ENCODE measurements at places on chromosomes 4 and X.
A peak's percentile ranks its signal among the peaks of the same experiment; 100 is the strongest.

- DNase-seq: no peak
Observed at GRCh38 chrX:138711399-138712347, at the start of gene FGF13. Gene FGF13 (minus strand): TSS chrX:138711717. CDS start chrX:138711003, 714 bp downstream.

- no peak for DNase-seq
Observed at GRCh38 chrX:139823806-139824205, 109.0 kb downstream of the ATP11C start.

GRCh38 chr4:98544818-98545414, 113.5 kb downstream of the TSPAN5 start:
- DNase-seq: no peak

DNA sequence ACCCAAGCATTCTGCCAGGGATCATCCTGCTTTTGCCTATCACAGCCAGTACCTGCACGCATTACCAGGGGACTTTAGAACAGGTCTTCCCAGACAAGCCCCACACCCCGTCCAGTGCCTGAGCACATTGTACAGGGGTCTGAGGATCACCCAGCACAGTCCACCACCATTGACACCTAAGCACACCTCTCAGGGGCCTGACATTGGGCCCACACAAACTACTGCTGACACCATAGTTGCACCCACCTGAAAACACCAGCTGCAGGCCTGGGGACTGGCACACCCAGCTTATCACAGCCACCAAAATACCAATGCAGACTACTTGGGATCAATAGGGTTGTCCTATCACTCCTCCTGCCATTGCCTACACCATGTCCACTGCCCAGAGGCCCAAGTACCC, 14.7 kb upstream of the NAA11 start:
- no peak for DNase-seq

DNA sequence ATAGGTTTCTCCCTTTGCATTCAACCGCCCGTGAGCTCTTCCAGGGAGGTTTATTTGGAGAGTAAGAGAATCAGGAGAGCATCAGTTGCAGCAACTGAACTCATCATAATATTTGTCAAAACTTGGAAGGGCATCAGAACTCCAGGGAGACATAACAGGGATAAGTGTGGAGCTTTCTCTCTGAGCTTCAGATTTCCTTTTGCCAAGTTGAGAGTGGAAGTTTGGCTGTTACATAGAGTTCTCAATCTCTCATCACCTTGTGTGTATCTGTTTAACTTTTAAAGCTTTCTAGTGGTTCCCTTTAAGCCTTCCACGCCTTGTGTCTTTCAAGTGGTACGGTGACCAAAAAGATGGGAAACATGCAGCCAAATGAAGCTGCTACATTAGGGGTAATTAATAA, 18.8 kb downstream of the BMP3 start:
- no peak for DNase-seq

- DNase-seq: no peak
Observed at GRCh38 chrX:97308171-97308570, 424.5 kb downstream of the RPA4 start.

GRCh38 chrX:120464411-120464810, 4.7 kb downstream of the LAMP2 start:
- DNase-seq: no peak

GRCh38 chr4:101128473-101128872, 218.9 kb downstream of the PPP3CA start:
- no peak for DNase-seq

DNA sequence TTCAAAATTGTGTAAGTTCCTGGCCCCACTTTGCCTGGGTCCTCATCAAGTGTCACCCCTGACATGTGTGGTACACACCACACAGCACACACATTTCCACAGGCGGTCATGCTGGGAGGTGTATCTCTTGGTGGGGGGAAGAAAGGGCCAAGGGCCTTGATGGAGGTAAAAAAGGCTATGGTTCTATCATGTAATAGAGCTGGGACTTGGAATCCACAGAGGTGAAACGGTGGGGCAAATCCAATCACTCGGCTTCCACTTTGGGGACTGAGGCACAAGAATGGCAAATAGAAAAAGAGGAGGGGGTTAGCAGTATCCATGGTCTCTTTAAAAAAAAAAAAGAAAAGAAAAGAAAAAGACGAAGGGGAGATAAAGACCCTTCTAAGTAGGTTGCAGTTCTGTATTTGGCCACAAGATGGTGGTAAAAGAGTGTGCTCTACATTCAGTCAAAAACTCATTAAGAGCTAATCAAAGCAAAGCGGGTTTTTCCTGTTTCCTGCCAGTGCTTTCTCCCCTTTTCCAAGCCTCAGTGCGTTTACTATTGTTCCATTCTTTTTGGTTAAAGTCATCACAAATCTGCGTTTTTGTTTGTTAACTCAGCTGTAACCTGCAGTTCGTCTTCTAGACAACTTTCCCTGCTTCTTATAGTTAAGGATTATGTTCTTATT, 37.0 kb upstream of the ATP6AP2 start:
- DNase-seq: peak; percentile 14

GRCh38 chrX:75303795-75304194, 29.9 kb downstream of the UPRT start:
- DNase-seq: no peak

DNA sequence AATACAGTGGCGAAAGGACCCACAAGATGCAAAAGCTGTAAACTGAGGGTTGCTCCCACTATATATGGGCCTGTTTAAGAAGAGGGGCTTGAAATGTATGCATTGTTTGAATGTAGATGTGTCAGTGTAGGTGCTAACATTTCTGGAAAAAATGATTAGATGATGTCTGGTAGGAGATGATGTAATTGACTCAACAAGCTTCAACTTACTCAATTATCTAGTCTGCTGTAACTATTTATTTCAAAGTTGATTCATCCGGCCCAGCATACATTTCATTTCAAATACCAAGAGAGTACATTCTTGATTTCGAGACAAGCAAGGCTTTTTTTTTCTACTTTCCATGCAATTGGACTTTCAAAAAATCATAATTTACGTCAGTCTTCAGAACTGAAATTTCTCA, 9.3 kb upstream of the ENAM start:
- no peak for DNase-seq

- DNase-seq: no peak
Observed at GRCh38 chr4:153798901-153799693, 10.2 kb upstream of the SFRP2 start.

GRCh38 chr4:69830560-69831269, 29.2 kb downstream of the SULT1E1 start:
- no peak for DNase-seq

- DNase-seq: no peak
Observed at GRCh38 chr4:174273930-174274329, 9.5 kb downstream of the FBXO8 start.

- no peak for DNase-seq
Observed at GRCh38 chr4:154004016-154004415, 215.1 kb upstream of the SFRP2 start.

DNA sequence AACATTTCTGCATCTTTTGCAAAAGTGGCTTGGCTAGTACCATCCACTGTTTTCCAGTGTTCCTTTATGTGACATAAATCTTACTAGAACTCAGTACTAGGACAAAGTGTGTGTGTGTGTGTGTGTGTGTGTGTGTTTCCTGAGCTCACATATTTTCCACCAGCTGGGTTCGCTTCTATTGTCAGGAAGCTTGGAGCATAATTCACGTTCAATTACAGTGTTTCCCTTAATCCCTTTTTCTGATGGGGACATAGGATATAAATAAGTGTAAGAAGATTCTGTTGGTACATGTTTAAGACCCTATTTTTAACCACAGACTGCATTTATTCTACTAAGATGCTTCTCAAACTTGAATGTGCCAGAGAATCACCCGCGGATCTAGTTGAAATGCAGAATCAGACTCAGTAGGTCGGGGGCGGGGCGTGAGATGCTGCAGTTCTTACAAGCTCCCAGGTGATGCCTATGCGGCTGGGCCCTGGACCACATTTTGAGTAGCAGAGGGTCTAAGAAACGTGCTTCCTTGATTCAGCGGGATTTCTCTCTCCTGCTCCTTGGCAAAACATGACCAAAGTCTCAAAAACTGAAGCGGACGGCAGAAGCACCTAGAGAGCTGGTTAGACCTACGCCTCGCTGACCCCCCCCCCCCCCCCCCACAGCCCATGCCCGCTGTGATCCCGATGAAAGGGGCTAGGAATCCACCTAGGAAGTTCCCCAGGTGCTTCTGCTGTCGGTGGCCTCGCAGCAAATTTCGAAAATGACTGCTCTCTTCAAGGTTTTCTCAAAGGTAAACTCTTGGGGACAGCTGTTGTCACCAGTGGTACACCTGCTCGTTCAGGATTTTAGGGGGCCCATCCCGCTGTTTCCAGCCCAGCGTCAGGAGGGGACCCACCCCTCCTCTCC, 797 bp downstream of the CD99L2 start:
- peak; percentile 48 for DNase-seq

GRCh38 chr4:188821500-188821899, 682.3 kb downstream of the TRIML1 start:
- DNase-seq: no peak

DNA sequence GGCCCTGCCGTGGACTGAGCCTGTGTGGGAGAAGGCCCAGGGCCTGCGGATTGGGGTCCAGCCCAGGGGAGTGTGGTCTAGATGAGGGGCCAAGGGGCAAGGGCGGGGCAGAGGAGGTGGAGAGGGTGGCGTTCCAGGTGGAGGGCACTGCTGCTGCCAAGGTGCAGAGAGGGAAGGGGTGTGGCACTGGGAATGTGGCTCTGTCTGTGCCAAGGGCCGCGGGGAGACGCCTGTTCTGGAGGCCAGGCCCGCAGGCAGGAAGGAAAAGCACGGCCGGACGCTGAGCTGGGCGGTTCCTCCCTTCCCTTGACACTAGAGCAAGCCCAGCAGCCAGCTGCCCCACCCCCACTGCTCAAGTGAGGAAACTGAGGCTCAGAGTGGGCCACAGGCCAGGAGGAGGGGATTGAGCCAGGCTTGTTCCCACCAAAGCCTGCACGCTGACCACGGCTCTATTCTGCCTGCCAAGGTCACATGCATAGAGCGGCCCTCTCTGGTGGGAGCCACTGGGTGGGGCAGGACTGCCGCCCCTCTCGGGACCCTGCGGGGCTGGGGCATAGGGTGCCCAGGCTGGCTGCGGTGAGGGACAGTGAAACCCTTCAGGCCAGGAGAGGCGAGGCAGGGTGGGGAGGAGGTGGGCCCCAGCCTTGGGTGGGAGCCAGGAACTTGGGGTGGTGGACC, 13.0 kb downstream of the SH3BP2 start:
- DNase-seq: no peak

DNA sequence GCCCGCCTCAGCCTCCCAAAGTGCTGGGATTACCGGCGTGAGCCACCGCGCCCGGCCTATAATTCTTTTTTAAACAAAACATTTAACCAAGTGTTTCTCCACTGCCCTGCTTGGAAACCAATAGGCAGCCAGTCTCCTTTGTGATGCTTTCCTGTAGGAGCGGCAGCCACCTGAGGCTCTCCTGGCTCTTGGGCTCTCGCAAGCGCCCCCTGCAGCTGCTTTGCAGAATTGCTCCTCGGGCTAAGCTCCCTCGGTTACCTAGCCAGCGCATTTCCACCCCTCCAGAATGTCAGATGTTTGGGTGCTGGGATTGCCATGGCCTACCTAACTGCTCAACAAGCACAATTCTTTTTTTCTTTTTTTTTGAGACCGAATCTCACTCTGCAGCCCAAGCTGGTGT, 7.7 kb downstream of the S100P start:
- DNase-seq: peak; percentile 40

- DNase-seq: no peak
Observed at GRCh38 chr4:143234153-143234552, 49.4 kb downstream of the USP38 start.

DNA sequence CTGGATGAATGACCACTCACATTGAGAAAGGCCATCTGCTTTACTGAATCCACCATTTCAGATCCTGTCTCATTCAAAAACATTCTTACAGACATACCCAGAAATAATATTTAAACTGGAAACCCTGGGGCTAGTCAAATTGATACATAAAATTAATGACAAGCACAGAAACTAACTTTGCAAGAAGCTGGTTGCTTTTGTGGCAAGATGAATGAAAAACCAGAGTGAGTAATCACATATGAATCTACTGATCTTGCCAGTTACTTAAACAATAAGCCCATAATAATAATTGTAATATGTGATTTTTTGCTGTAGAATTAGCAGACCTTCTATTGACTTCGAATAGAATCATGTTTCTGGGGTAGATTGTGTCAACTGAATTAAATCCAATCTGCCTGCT, 235.1 kb downstream of the PPARGC1A start:
- no peak for DNase-seq

DNA sequence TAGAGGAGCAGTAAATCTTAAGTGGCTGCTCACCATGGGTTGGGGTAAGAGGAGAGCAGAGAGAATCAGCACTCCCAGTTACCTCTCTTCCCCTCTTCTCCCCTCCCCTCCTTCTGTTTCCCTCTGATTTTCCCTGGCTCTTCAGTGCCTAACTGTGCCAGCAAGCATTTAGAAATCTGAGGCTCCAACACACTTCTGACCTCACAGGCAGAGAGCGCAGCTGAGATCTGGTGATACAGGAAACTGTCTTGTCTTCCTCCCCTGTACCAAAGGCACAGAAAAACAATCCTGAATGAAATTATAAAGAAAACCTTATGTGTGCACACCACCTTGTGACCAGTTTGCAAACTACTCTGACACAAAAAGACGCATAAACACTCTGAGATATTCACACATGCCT, 82.4 kb upstream of the SMIM10 start:
- no peak for DNase-seq

- DNase-seq: no peak
Observed at GRCh38 chrX:130623518-130623917, 221.7 kb downstream of the RBMX2 start.

DNA sequence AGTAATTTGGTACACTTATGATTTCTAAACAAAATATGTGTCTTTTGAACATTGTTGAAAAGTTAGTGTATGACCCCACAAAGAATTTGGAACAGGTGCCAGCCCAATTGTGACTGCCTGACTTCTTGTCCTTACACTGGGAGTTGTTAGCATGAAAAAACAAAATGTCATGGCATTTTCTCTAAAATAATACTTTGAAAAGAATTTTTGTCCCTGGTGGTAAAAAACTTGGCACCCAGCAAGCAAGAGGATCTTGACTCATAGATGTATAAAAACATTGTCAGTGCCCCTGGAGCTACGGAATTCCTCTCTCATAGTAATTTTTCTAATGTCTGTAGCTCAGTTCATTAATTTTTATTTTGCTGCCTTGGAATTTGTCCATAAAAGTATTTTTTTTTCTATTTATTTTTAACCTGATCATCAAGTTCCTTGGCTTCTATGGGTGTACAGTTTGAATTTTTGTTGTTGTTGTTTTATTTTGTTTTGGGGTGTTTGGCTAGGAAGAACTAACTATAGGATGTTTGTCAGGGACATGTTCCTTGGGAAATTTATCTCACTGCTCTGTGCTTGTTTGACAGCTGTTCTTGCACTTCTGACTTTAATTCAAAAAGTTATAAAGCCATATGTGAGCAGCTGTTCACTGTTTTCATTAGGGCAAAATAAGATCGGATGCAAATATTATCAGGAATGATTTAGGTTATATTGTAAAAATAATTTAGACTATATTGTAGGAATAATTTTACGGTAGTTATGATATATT, 95.4 kb upstream of the NUDT6 start:
- DNase-seq: no peak

GRCh38 chr4:15961781-15962510, 1.0 kb downstream of the FGFBP2 start:
- DNase-seq: no peak

DNA sequence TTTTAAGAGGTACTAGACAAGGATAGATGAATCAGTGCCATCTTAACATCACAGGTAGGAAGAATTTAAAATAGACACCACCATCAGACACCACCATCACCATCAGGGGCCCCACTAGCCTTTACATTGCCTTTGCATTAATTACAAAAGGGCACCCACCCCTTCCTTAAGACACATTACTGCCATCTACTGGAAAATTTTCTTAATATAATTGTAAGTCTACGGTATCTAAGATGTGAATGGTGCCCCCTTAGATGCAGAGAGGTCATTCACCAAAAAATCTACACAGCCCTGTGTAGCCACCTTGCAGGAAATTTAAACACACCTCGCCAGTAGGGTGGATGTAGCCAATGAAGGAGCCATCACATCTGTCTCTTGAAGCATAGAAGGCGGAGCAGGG, 184.1 kb downstream of the MID1IP1 start:
- no peak for DNase-seq
